ENCODE measurements at places on chromosomes 7 and 10.

DNA sequence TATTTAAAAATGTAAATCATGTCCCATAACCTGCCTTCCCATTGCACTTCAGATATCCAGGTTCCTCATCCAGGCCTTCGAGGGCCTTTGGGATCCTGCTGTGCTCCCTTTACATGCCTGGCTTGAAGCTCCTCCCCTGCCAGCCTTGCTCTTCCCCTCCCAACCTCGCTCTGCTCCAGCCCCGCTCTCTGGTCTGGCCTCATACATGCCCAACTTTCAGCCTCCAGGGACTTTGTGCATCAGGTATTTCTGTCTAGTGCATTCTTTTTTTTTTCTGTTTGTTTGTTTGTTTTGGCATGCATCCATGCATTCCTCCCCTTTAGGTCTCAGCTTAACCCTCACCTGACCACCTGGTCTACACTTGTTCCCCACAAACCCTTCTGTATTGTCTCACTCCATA, 160.3 kb downstream of the SNX10 start:
- no peak for DNase-seq

GRCh38 chr10:23019633-23020032, 75.7 kb upstream of the MSRB2 start:
- no peak for DNase-seq

GRCh38 chr10:102945449-102945848, 27.4 kb downstream of the CNNM2 start:
- no peak for DNase-seq

DNA sequence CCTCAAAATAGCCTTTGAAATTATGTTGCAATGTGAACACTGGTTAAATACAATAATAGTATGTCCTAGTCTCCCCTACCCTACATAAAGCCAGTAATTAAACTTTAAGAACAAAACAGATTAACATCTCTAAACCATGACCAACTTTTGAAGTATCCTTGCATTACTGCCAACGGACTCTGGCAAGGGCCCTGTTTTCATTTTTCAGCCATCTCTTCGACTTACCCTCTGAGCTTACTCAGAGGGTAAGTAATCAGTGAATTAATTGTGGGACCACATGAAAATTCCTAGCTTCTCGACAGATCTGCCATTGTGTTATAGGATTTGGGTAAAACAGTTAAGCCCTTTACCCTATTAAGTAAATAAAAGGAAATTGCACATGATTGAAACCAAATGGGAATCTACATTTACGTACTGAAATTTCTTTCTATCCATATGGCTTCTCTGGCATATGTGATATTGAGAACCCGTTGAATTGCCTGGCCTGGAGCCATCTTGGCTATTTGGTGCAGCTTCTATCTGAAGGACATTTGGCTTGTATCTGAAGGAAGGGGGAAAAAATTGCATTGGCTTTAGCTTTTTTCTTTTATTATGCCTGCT, 39.6 kb downstream of the DYNC1I1 start:
- no peak for DNase-seq

DNA sequence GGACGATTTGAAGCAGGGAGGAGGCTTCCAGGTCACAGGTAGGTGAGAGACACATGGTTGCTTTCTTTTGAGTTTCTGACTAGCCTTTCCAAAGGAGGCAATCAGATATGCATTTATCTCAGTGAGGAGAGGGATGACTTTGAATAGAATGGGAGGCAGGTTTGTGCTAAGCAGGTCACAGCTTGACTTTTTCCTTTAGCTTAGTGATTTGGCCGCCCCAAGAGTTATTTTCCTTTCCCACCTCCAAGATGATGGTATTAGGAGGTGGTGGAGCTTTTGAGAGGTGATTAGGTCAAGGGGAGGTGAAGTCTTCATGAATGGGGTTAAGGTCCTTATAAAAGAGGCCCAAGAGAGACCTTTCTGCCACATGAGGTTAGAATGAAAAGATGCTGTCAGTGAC, 443.7 kb downstream of the TYW1 start:
- DNase-seq = no peak

GRCh38 chr10:132687181-132687892, 98.6 kb downstream of the NKX6-2 start:
- DNase-seq = no peak

GRCh38 chr7:51072281-51072680, 244.3 kb downstream of the COBL start:
- no peak for DNase-seq

GRCh38 chr7:137886746-137887145, 40.0 kb upstream of the DGKI start:
- no peak for DNase-seq

- DNase-seq = no peak
These were observed 121.4 kb downstream of the TCF7L2 start for GRCh38 chr10:113071446-113071845.

DNA sequence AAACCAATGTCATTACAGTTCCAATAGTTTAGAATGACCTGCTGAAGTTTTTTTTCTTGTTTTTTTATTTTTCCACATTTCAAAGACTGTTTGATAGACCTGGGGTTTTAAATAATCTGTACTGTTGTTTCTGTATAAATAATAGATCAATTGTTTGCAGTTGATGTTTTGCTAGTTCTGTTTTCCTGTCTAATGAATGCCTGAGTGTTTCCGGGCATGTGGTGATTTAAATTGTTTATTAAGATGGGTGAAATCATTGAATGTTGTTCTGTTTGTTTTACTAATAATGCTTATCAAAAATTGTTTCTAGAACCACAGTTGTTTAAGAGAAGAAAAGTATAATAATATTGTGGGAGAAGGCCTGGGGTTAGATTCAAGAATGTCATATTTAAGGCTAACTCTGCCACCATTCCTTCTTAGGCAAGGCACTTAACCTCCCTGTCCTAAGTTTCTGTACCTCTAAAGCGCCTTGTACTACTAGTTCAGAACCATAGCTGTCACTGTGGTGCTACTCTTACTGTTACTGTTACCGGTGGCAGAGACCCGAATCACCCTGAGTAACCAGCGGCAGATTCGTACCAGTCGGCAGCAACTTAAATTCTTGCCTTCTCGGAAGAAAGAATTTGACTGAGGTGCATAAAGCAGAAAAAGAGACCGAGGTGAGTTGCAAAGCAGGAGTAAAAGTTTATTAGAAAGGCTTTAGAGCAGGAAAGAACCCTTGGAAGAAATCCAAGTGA, 1014.1 kb downstream of the REEP3 start:
- no peak for DNase-seq

DNA sequence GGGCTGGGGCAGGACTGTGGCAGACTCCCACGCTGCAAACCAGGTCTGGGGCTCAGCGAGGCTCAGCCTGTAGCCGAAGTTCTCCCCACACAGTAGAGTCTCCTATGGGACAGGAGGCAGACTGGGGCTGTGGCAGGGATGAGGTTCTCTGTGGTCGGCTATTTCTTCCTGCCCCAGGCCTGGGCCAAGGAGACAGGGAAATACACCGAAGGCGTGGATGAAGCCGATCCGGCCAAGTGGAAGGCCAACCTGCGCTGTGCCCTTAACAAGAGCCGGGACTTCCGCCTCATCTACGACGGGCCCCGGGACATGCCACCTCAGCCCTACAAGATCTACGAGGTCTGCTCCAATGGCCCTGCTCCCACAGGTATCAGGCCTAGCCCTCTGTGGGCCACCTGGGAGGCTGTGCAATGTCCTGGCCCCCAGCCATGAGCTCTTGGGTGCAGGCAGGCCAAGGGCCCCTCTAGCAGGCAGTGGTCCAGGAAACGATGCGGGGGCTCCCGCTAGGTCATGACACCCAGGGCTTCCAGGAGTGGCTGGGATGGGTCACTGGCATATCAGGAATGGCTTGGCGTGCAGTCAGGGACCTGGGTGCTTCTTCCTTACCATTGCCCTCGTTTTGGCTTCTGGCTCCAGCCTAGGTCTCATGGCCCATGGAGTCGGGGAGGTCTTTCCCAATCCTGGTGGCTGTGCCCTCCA, 8.1 kb downstream of the IRF5 start:
- no peak for DNase-seq

DNA sequence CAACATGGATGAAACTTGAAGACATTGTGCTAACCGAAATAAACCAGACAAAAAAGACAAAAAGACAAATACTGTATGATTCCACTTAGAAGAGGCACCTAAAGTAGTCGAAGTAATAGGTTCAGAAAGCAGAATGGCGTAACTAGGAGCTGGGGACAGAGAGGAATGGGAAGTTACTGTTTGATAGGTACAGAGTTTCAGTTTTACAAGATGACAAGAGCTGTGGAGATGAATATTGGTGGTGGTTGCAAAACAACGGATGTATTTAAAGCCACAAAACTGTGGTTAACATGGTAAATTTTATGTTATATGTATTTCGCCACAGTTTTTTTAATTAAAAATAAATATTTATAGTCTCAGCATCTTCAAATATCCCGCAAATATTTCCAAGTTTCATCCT, 64.1 kb upstream of the DIP2C start:
- no peak for DNase-seq

- DNase-seq = peak; percentile 61
These were observed 673.1 kb downstream of the TNS3 start for GRCh38 chr7:46908770-46909169.

- no peak for DNase-seq
These were observed 98.2 kb downstream of the GLRX3 start for GRCh38 chr10:130234171-130234965.

GRCh38 chr10:88209837-88210561, 346.6 kb downstream of the PTEN start:
- DNase-seq = no peak

DNA sequence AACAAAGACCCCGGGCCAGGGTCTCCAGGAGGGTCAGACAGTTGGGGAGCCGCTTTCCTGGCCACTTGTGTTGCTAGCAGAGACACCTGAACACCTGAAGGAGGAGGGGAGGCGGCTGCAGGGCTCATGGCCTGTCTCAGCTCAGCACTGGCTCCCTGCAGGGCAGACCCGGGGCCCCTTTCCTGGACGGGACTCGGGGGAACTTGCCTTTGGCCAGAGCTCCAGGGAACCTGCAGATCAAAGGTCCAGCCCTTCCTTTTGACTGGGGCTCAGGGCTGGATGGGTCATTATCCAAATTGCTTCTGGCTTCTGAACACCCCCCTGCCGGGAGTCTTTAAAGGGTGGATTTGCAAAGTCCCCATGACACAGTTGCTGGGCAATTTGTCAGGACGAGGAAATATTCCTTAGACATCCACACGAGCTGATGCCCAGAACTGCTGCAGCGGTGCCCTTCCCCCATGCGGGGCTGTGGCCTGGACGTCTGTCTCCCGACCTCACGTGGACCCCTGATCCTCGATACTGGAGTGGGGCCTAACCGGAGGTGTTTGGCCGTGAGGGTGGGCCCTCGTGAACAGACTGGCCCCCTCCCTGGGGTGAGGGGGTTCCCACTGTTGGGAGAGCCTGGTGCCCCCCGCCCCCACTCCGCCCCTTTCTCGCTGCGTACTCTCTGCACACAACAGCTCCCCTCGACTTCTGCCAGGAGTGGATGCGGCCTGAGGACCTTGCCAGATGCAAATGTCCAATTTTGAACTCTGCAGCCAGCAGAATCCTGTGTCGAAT, 194.3 kb downstream of the ELFN1 start:
- no peak for DNase-seq

DNA sequence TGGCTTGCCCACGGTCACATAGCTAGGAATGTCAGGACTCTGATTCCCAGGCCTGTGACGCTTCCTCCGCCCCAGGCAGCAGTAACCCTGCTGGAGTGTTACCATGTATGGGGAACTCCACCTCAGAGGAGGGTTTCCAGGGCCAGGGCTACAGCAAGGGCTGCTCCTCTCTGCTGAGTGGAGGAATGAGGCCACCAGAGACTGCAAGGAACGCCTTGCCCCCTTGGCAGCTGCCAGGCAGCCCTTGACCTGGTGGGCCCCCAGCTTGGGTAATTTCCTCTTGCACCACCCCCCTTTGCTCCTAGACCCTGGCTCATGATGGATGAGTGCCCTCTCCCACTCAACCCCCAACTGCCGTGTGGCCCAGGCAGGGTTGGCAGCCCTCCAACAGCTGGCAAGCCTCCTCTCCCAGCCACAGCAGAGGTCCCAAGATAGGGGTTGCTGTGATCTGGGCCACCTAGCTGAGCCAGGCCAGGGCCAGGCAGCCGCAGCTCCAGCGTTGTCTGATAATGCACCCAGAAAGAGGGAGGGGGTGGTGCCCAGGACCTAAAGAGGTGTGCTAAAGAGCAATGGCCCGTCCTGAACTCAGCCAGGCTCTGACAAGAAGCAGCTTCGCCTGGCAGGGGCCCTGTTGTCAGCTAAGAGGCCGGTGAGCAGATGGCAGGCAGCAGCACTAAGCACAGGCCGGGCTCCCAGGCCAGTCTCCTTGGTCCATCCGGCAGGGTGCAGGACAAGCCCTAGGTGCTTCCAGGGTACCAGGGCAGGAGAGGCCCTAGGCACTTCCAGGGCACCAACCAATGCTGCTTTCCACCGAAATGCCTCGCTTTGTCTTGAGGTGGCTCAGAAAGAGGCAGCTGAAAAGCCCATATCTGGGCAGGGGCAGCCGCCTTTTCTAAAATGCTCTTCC, 35.4 kb downstream of the DRGX start:
- no peak for DNase-seq

GRCh38 chr7:1883834-1884582, 213.9 kb downstream of the ELFN1 start:
- DNase-seq = no peak

- DNase-seq = no peak
These were observed 128.7 kb upstream of the HABP2 start for GRCh38 chr10:113423981-113424721.
